ENCODE measurements at places on chromosomes 4 and X.

GRCh38 chrX:525134-525533, 105.5 kb upstream of the SHOX start:
- DNase-seq = no peak

- DNase-seq = peak; percentile 54
Measured at GRCh38 chr4:115770046-115770543, 656.7 kb upstream of the NDST4 start.

- DNase-seq = no peak
Measured at GRCh38 chrX:154727871-154728270, 23.0 kb downstream of the GAB3 start.

- no peak for DNase-seq
Measured at GRCh38 chrX:12802741-12803140, 11.5 kb downstream of the PRPS2 start.

DNA sequence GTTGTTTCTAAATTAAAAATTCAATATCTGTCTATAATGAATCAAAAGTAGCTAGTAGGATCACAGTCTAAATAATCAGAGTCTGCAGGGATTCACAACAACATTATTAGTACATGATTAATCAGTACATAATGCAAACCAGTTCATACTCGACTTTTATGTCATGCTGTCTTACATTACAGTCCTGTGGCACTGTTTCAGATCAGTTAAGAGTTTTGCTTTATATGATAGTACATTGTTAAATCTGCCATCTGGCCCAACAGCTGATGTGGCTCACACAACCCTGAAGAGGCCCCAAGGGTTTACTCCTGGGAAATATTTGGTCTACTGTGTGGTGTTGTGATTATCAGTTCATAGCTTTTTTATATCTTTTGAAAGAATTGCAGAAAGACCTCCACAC, 247.1 kb upstream of the ETNPPL start:
- no peak for DNase-seq

- DNase-seq = no peak
Measured at GRCh38 chr4:139607502-139608060, 51.6 kb upstream of the SETD7 start.

DNA sequence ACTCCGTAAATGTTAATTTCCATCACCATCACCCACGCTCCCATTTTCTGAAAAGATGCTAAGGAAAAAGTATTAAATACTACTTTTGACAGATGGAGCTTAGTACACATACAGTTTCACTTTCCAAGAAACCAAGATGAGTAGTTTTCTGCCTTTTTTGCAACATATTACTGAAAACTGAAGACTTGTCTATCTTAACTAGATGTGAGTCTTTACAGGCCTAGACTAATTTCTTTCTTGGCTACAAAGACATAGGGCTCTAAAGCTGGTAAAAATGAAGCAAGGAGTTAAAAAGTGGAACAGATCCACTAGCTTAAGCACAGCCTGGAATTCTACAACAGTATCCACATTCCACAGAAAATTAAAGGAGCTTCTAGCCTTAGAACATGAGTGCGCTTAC, 68.2 kb downstream of the ATP11C start:
- no peak for DNase-seq

GRCh38 chrX:151359341-151359740, 37.7 kb upstream of the VMA21 start:
- DNase-seq = no peak

All from cerebellar nuclear complex (tissue), 1 donor.